ENCODE measurements at places on chromosomes 7 and 10. TPM values are rescaled to one million over a fixed set of nuclear protein-coding genes. Genes with fewer than 3 reads are reported as not detected.

DNA sequence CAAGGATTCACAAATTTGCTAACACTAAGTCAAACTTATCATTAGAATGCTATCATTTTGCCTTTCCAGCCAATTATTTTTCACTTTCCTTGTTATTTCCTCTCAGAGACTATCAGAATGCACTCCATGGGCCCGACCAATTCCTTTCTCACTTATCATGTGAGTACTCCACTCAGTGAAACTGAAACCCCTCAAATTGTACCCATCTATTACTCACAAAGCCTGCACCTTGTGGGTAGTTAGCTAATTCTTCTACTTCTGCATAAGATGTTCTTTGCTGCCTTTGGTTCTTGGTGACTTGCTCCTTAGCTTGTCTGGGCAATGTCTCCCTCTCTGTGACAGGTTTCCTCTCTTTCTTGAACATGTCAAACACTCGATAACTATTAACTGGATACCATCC lies 35.2 kb upstream of the MBL2 start:
- no peak overlapping the region for H3K4me3 ChIP-seq
- no peak for DNase-seq
- H3K4me1 ChIP-seq, result no peaks in the 10 kb centered on the region

Gene NCF1
- 0.66 TPM for total RNA-seq

DNA sequence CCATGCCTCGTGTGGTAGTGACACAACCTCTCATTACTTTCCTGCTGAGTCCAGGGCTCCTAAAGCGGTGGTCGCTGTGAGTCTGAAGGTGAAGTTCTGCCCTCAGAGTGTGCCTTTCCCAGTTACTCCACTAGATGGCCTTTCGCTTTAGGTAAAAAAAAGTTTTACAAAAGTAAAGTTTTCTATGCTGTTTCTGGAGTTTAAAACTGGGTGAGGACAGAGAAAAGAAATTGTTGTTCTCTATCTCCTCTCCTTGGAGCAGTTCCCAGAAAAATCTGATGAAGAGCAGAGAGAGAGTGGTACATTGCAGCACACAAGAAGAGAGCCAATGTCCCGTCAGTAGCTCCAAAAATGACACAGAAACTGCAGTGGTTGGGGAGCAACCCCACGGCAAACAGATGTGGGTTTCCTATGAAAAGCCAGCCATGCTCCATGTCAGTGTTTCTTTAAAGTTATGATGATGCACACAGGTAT lies 257.1 kb downstream of the GLI3 start:
- H3K36me3 ChIP-seq, result peaks cover 12% of the 10 kb centered on the region
- no peak overlapping the region for H3K4me3 ChIP-seq
- no peak overlapping the region for H3K27ac ChIP-seq
- DNase-seq, result peak; percentile 37
- H3K27me3 ChIP-seq, result no peaks in the 10 kb centered on the region

Gene WDFY4
- 0.25 TPM for total RNA-seq

GRCh38 chr10:79345241-79346011 lies 1.8 kb upstream of the PPIF start:
- H3K4me1 ChIP-seq, result peaks cover 8% of the 10 kb centered on the region
- H3K27ac ChIP-seq, result no peak overlapping the region
- no peak overlapping the region for H3K4me3 ChIP-seq

- peaks cover 54% of the 10 kb centered on the region for H3K4me1 ChIP-seq
- peak overlapping the region; percentile 63 for H3K27ac ChIP-seq
- H3K27me3 ChIP-seq, result no peaks in the 10 kb centered on the region
- H3K36me3 ChIP-seq, result peaks cover 5% of the 10 kb centered on the region
- DNase-seq, result no peak
These were observed 27.1 kb downstream of the OGDH start for GRCh38 chr7:44633254-44634186.

DNA sequence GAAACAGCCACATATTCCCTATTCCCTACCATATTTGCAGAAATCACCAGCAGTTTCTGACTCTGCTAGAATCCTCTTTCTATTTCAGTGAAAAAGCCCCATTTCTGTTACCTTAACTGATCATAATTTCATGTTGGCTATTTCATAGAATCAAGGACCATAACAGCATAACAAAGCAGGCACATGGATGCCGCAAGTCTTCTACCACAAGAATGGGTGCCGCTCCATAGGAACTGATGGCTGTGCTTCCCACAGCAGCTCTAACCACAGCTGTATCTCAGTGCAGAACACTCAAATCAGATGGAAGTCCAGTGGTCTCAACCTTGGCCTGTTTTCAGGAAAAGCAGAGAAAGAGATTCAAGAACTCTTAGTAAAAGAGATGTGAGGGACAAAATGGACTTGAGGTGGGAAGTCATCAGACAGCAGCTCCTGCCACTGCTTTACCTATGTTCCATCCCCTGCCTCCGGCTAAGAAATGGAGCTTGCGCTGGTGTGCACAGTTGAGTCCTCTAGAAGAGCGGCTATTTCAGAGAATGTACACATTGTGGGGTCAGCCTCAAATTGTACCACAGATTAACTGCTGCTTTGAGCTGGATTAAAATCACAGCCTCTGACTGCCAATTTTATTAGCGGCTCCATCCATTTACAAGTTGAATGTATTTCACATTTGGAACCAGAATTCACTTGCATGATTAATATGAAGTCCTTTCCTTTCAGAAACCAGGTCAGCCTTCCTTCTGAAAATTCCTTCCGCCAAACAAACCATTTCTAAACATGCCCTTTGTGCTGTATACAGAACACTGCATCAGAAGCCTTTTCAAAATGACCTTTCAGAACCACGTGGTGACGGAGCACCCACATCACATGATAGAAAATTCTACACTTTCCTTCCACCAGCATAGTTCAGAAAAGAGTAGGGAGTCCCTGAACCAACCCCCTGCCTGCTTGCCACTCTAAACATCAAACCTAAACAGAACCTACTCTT lies 7.7 kb downstream of the PTPRN2 start:
- no peaks in the 10 kb centered on the region for H3K4me1 ChIP-seq
- H3K36me3 ChIP-seq, result peaks cover 19% of the 10 kb centered on the region
- H3K27ac ChIP-seq, result no peak overlapping the region
- no peak for DNase-seq
- H3K27me3 ChIP-seq, result peaks cover 29% of the 10 kb centered on the region

DNA sequence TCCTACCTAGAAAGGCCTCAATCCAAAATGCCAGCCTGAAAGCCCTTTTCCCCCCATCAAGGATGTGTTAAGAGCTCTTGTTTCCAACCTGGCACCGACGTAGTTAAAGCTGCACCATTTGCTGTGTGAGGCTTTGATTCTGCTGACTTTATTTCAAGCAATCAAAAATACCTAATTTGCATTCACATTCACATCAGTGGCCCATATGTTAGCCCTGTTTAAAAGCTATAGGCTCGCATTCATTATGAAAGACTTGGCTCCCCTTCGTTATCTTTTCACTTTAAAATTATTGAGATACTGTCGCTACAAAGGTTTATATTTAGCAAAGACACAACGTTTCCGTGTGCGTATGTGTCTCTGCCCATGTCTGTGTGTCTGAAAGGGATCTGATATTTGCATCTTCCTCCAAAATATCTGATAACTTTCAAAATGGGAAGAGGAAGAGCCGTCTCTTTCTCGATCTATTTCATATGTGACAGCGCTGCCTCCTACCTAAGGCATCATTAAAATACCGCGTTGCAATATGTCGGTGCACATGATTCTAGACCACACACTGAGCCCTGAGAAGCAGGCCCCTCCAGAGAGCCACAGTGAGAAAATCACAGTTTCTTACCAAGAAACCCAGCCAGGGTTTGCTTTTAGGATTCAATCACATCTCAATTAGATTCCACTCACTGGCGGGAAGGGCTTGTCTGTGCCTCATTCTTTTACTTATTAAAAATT lies 57.1 kb upstream of the ITPRID1 start:
- no peak overlapping the region for H3K27ac ChIP-seq
- no peaks in the 10 kb centered on the region for H3K36me3 ChIP-seq
- peaks cover 18% of the 10 kb centered on the region for H3K4me1 ChIP-seq

Gene GALNT17
- total RNA-seq, result 61.1 TPM

Gene ACSM6
- 0.14 TPM for total RNA-seq

- H3K27me3 ChIP-seq, result peaks cover 14% of the 10 kb centered on the region
- no peak overlapping the region for H3K4me3 ChIP-seq
- no peak overlapping the region for H3K27ac ChIP-seq
- peaks cover 64% of the 10 kb centered on the region for H3K4me1 ChIP-seq
These were observed 34.1 kb downstream of the GSDME start for GRCh38 chr7:24723178-24723530.

- 0 out of 2 replicates have a peak overlapping the region, but pooled peaks have one; percentile 23 for H3K27ac ChIP-seq
- H3K36me3 ChIP-seq, result no peaks in the 10 kb centered on the region
- no peaks in the 10 kb centered on the region for H3K27me3 ChIP-seq
- H3K4me3 ChIP-seq, result no peak overlapping the region
These were observed 125.9 kb downstream of the GRK5 start for GRCh38 chr10:119333146-119333792.

Gene INSYN2A
- total RNA-seq, result 0.13 TPM

- H3K36me3 ChIP-seq, result no peaks in the 10 kb centered on the region
- no peaks in the 10 kb centered on the region for H3K27me3 ChIP-seq
- no peak overlapping the region for H3K4me3 ChIP-seq
- no peak overlapping the region for H3K27ac ChIP-seq
- no peak for DNase-seq
These were observed 26.3 kb upstream of the PPIF start for GRCh38 chr10:79320820-79321493.

Gene KIAA1549
- 18.7 TPM for total RNA-seq

Gene STEAP2
- 17.0 TPM for total RNA-seq

DNA sequence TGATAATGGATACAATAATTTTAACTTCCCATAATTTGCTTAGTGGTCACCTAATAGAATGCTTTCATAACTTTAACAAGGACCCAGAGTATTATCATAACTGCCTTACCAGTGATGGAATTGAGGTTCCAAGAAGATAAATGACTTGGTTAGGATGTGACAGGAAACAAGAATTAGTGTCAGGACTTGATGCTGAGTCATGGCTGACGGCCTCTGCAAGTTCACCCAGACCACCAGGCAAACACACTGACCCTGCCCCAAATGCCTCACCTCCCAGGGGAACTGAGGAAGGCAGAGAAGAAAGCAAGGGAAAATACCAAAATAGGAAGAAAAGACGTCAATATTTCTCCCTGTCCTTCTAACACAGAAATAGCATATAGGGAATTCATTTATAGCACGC lies 636.3 kb downstream of the PARD3 start:
- peak overlapping the region; percentile 47 for H3K27ac ChIP-seq
- no peaks in the 10 kb centered on the region for H3K36me3 ChIP-seq
- peaks cover 28% of the 10 kb centered on the region for H3K27me3 ChIP-seq

DNA sequence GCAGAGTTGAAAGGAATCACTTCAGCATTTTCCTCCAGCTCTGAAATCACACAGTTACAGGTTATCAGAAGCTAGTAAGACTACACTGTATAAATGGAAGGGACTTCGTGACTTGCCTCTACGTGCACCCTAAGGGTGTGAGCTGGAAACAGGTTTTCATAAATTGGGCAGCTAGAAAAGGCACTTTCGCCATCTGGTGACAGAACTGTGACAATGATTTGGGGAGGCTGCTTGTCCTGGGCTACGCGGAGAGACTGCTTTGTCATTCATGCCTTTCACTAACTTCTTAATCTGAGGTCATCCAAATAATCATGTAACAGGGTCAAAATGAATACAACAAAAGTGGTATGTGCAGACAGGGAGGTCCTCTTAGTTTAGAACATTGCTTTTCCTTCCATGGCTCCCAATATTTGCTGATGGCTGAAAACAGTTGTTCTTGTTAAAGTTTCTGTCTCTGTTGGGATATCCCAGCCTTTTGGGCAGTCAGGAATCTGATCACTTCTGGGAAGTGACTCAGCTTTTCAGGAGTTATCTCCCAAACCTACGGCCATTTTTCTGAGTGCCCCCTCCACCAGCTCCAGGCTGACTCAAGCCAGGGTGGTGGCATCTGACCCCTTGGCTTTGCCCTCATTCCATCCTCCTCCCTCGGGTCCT lies 17.8 kb downstream of the VWC2 start:
- no peak overlapping the region for H3K4me3 ChIP-seq
- H3K36me3 ChIP-seq, result peaks cover 7% of the 10 kb centered on the region
- peak; percentile 48 for DNase-seq
- H3K27ac ChIP-seq, result peak overlapping the region; percentile 9
- peaks cover 4% of the 10 kb centered on the region for H3K27me3 ChIP-seq

DNA sequence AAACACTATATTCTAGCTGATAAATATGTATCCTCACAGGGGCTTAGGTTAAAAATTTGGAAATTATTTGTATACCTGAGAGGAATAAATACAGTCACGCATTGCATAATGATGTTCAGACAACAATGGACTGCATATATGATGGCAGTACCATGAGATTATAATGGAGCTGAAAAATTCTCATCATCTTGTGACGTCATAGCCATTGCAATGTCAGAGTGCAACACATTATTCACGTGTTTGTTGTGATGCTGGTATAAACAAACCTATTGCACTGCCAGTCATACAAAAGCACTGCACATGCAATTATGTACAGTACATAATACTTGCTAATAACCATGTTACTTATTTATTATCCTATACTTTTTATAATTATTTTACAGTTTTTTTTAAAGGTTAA lies 31.4 kb downstream of the STEAP1B start:
- no peaks in the 10 kb centered on the region for H3K27me3 ChIP-seq
- H3K4me3 ChIP-seq, result no peak overlapping the region
- no peaks in the 10 kb centered on the region for H3K4me1 ChIP-seq
- no peak overlapping the region for H3K27ac ChIP-seq

Gene TBX20
- total RNA-seq, result 0.37 TPM

Measured in WTC11 (cell line).